NCI-H1092 (cell line): ENCODE measurements at places on chromosomes 5 and 9.

GRCh38 chr5:113378514-113378913 is 56.3 kb downstream of the TSSK1B start:
- DNase-seq = no peak

DNA sequence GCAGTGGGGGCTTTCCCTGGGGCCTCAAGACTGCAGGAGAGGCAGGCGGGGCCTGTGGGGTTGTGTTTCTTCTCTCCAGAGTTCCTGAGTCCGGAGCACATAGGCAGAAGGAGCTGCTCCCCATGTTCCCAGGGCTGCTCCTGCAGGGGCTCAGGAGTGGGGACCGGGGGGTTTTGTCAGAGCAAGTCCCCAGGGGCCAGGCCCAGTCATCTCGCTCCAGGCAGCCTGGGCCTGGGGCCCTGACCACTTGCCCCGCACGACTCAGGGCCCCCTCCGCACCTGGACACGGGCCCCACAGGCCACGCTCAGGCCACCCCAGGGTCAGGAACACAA is 22.0 kb upstream of the SLC6A19 start:
- no peak for DNase-seq

DNA sequence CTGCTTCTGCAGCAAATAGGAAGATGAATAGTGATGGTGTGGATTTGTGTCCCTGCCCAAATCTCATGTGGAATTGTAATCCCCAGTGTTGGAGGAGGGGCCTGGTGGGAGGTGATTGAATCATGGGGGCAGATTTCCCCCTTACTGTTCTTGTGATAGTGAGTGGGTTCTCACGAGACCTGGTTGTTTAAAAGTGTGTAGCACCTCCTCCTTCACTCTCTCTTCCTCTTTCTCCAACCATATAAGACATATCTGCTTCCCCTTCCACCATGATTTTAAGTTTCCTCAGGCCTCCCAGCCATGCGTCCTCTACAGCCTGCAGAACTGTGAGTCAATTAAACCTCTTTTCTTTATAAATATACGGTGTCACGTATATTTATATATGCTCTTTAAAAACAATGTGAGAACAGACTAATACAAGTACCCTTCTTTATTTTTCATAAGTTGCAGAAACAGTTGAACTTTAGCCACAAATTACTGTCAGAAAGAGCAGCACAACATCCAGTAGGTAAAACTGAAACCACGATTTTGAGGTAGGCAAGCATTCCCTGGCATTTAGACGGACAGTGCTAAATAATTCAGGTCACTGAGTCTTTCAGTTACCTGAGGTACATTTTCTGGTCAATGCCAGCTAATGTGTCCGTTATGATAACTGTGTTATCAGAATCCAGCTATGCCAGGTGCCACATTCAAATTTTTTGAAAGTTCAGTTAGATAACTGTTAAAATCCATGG is 79.3 kb upstream of the SPEF2 start:
- DNase-seq = no peak

DNA sequence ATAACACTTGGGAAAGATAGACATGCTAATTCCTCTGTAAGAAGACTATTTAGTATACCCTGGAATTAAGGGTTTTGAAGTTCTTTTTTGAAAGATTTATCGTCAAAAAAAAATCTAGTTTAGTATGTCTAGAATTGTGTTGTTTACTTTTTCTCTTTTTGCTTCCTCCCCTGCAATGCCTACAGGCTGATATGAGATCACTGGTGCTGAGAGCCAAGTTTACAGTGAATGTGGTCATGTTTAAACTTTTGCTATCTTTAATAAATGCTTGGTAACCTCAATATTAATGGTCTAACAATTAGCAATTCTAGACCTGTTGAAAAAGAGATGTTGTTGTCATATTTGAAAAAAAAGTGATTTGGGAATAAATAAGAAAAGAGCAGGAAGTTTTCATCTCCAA is 86.1 kb downstream of the CWC27 start:
- DNase-seq = no peak

DNA sequence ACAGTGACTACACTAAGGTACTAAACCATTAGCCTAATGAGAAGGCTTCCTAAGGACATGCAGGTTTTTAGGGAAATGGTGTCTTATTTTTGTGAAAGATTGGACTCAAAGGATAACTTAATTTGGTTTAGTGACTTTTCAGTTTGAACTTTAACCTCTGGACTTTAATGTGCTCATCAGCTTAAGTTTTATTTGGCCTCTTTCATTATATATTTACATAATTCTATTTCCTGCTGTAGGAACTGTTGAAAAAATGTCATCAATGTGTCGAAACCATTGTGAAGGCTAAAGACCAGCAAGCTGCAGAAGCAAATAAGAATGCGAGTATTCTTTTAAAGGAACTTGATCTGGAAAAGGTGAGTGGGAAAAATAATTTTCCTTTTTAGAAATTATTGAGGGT is 34.3 kb upstream of the EIF4EBP3 start:
- no peak for DNase-seq

DNA sequence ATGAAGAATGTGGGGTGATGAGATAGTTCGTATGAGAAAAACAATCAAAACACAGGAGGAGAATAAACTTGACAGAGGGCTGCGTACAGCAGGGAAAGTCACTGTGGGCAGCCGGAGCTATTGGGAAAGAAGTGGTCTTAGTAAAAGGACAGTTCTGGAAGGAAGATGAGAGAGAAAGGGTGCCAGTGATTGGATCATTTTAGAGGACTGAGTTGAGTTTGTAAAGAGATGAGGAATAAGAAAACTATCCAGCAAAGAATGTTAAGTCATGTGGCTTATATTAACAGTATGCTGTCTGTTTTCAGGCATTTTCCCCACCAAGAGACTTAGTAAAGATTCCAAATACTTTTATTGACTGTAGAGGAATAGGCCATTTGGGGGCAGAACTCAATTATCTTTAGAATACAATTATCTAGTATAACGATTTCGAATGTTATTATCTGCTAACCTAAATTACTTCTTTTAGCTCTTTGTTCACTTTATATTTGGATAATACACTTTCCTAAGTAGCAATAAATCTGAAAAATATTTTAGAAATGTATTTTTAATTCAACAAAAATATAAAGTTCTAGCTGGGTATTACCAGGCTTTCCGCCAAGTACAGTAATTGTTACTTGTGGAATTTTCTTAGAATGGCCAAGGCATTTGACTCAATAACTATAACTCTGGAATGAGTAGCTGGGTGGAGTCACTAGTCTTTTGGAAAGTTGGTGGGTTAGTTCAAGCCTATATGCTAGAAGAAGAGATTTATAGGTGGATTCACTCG is 15.5 kb upstream of the LOX start:
- DNase-seq = no peak

- no peak for DNase-seq
Observed at GRCh38 chr5:91379246-91379913, 3.7 kb downstream of the ARRDC3 start.

DNA sequence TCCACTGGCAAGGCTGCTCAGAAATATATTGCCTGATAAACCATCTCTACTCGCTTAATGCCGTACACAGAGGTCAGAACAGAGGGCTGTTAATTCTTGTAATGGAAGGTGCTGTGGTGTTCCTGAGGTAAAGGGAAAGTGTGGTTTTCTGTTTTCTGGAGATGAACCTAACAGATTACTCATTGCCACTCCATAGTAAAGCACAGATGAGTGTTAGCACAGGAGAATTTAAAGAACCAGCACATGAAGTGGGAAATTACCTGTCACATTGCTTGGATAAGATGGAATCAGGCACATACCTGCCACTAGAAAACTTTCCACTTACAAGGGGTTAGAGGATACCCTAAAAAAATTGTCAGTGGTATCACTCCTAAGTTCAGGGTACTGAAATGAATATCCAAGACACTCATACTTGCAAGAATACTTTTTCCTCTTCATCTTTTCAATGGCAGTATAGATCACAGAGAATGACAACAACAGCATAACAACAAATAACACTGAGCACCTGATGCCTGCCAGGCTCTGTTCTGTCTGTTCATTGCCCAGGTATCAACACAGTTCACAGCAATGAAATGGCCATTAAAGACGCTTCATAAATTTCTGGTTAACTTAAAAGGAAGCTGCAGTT is 152.9 kb upstream of the GNA14 start:
- DNase-seq = no peak
